Osteoblast (primary cell): ENCODE measurements at places on chromosomes 6 and 20.

GRCh38 chr20:23387118-23387443 is 25.1 kb downstream of the GZF1 start:
- no peaks in the 10 kb centered on the region for H3K27me3 ChIP-seq
- no peak overlapping the region for H3K4me3 ChIP-seq
- no peaks in the 10 kb centered on the region for H3K4me1 ChIP-seq
- no peak overlapping the region for H3K27ac ChIP-seq

- no peak overlapping the region for H3K4me3 ChIP-seq
- H3K36me3 ChIP-seq: no peaks in the 10 kb centered on the region
- DNase-seq: no peak
- no peak overlapping the region for H3K27ac ChIP-seq
- H3K4me1 ChIP-seq: no peaks in the 10 kb centered on the region
Measured at GRCh38 chr6:118963003-118963402, 28.0 kb upstream of the MCM9 start.

- H3K4me3 ChIP-seq: no peak overlapping the region
- H3K27me3 ChIP-seq: no peaks in the 10 kb centered on the region
- no peak for DNase-seq
- H3K4me1 ChIP-seq: peaks cover 76% of the 10 kb centered on the region
Measured at GRCh38 chr6:52536424-52536916, 40.4 kb downstream of the TRAM2 start.

- no peaks in the 10 kb centered on the region for H3K27me3 ChIP-seq
- H3K27ac ChIP-seq: peak overlapping the region; percentile 83
- H3K4me3 ChIP-seq: peak overlapping the region; percentile 77
- peaks cover 13% of the 10 kb centered on the region for H3K4me1 ChIP-seq
- DNase-seq: no peak
Measured at GRCh38 chr6:138772596-138773176, 883 bp upstream of the CCDC28A start.

DNA sequence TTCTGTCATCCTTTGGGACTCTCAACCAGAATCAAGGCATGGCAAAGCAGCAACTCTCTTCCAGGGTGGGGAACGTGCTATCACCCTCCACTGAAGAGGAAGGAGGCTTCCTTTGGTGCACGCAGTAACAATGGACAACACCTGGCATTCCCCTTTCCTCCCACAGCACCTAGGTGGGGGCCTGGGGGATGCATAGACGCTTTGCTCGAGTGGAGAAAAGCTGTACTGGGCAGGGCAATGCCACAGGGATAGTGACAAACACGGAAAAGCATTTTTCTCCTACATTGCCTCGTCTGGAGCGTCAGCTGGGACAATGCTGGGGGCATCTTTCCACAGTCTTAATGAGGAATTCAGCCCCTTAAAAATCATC is 82.9 kb downstream of the GMPR start:
- H3K4me1 ChIP-seq: peaks cover 69% of the 10 kb centered on the region
- DNase-seq: no peak
- no peaks in the 10 kb centered on the region for H3K36me3 ChIP-seq
- H3K27ac ChIP-seq: peak overlapping the region; percentile 98
- no peak overlapping the region for H3K4me3 ChIP-seq

DNA sequence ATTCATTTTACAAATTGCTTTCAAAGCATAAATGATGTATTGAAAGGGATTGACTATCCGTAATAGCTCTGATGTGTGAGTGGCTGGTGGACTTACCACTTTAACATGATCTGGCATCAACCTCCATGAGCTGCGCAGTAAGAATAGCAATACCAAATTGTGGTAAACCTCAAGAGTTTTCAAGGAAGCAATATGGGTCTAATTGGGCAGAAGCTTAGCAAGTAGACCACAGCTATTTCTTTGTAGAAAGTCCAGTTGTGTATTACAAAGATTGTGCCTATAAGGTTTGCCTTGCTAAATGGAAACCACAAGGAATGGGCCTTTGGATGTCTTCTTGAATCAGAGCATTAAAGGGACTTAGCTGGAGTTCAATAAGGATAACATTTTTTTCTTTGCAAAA is 736.6 kb downstream of the KIF16B start:
- H3K27me3 ChIP-seq: no peaks in the 10 kb centered on the region
- no peaks in the 10 kb centered on the region for H3K36me3 ChIP-seq
- DNase-seq: no peak

DNA sequence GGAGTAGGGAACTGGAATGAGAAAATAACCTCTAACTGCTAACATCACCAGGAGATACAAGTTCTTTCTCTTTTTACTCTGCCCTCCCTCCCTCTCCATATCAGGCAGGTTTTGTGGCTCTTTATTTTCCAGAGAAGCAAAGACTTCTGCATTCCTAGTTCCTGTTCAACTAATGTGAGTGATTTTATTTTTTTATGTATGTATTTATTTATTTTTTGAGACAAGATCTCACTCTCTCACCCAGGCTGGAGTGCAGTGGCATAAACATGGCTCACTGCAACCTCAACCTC is 6.0 kb upstream of the IER3 start:
- peak; percentile 69 for DNase-seq
- no peaks in the 10 kb centered on the region for H3K27me3 ChIP-seq
- H3K36me3 ChIP-seq: no peaks in the 10 kb centered on the region

DNA sequence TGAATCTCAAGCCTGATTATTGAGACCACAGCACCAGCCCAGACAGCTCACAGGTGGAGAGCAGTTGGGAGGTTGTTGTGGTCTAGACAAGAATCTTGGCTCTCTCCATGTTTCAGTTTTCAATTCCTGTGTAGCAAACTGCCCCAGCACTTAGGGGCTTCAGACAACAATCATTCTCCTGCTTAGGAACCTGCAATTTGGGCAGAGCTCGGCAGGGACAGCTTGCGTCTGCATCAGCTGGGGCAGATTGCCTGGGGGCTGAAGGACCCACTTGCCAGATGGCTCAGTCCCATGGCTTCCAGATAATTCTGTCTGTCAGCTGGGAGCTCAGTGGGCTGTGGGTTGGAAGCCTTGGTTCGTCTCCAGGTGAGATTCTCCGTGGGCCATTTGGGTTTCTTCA is 6.9 kb downstream of the TGM6 start:
- peaks cover 11% of the 10 kb centered on the region for H3K4me1 ChIP-seq
- no peaks in the 10 kb centered on the region for H3K27me3 ChIP-seq
- DNase-seq: no peak
- H3K4me3 ChIP-seq: no peak overlapping the region

DNA sequence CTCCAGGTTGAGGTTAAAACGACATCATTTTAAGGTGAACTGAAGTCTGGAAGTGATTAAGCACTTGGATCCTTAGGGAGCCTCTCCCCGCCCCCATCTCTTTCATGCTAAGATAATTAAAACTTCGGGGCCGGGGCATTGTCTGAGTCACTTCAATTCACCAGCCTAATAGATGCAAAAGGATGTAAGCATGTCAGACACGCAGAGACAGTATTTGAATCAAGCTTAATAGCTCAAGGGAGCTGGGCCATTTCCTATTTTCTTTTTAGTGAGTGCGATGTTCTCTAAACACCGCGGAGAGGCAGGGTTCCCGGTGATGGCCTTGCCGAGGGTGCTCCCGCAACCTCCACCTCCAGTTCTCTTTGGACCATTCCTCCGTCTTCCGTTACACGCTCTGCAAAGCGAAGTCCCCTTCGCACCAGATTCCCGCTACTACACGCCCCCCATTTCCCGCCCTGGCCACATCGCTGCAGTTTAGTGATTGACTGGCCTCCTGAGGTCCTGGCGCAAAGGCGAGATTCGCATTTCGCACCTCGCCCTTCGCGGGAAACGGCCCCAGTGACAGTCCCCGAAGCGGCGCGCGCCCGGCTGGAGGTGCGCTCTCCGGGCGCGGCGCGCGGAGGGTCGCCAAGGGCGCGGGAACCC is 516 bp upstream of the IRF4 start:
- H3K4me3 ChIP-seq: peak overlapping the region; percentile 25
- peaks cover 77% of the 10 kb centered on the region for H3K27me3 ChIP-seq
- no peaks in the 10 kb centered on the region for H3K36me3 ChIP-seq
- DNase-seq: peak; percentile 91

DNA sequence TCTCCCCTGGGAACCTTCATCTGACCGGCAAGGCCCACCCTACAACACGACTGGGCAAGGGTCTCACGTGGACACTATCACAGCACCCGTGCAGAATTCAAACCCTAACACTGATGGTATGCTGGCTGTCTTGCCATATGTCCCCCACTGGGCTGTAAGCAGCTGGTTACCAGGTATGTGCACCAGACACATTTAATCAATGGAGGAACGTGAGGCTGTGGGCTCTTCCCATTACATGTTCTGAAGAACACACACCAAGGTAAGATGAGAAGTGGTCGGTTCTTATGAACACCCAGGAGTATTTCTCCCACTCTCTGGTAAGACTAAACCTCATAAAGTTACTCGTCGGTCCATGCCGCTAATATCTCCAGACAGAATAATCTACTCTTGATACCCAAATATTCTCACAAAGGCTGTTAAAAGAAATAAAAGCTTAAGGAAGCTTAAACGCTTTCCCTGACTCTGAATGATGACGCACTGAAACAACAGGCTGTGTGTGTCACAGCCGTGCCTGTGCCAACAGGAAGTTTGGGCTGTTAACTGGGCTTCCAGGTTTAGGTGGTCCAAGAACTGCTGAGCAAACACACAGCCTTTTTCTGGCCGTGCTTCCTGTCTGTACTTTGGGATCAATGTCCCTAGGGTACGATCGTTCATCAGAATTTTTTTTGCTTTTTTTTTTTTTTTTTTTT is 75.3 kb downstream of the SLC23A2 start:
- no peaks in the 10 kb centered on the region for H3K27me3 ChIP-seq
- H3K4me3 ChIP-seq: peak overlapping the region; percentile 47
- DNase-seq: peak; percentile 97
- H3K27ac ChIP-seq: peak overlapping the region; percentile 76
- no peaks in the 10 kb centered on the region for H3K36me3 ChIP-seq

- H3K36me3 ChIP-seq: no peaks in the 10 kb centered on the region
- H3K4me3 ChIP-seq: no peak overlapping the region
- DNase-seq: no peak
- H3K27ac ChIP-seq: no peak overlapping the region
Measured at GRCh38 chr20:41032271-41032670, 3.6 kb downstream of the TOP1 start.

DNA sequence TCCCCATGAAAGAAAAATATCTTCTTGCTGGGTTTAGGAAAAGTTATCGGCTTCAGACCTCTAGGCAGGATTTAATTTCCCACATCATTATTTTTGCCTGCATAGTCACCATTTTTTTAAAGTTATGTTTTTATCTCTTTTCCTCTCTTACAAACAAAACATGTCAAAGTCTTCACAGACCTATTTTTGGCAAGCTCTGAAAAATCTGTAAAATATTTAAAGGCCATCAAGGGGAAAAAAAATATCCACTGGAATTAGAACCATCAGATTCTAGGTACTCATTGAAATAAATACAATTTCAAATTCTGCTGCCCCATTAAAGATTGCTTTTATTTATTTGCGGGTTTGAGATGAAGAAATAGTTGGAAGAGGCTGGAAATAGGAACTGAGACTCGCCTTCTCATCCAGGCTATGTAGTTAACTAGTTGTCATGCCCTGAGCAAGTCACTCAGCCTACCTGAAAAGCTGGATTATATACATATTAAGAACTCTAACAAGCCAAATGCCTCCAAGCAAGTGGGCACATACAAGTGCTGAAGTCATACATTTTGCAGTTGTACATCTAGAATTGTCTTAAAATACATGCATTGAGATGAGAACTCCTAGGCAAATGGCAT is 101.7 kb upstream of the SASH1 start:
- H3K4me1 ChIP-seq: peaks cover 27% of the 10 kb centered on the region
- H3K4me3 ChIP-seq: no peak overlapping the region
- no peaks in the 10 kb centered on the region for H3K27me3 ChIP-seq
- no peaks in the 10 kb centered on the region for H3K36me3 ChIP-seq
- DNase-seq: no peak

DNA sequence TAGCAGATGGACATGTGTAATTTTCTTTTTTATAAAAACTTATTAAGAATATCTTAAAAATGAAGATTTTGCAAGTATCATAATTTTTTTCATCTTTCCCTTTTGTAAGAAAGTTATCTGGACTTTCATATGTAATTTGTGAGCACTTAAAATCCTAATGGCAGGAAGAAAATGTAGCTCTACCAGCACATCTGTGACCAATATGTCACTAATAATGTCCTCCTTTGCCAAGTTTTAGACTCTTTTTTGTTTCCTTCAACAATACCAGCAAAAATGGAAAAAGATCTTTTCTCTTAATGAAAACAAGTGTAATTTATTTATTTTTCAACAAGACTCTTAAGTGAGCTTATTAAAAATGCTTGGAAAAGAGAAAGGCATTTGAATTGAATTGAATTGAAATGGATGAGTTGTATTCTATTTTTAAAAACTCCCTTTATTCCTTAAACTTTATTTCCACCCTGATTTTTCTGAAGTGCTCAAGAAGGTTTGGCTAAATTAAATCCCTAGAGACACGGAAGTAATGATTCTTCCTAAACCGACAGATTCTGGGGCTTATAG is 110.7 kb downstream of the KIF6 start:
- no peaks in the 10 kb centered on the region for H3K27me3 ChIP-seq
- no peaks in the 10 kb centered on the region for H3K36me3 ChIP-seq
- H3K27ac ChIP-seq: no peak overlapping the region
- DNase-seq: no peak
- H3K4me3 ChIP-seq: no peak overlapping the region

DNA sequence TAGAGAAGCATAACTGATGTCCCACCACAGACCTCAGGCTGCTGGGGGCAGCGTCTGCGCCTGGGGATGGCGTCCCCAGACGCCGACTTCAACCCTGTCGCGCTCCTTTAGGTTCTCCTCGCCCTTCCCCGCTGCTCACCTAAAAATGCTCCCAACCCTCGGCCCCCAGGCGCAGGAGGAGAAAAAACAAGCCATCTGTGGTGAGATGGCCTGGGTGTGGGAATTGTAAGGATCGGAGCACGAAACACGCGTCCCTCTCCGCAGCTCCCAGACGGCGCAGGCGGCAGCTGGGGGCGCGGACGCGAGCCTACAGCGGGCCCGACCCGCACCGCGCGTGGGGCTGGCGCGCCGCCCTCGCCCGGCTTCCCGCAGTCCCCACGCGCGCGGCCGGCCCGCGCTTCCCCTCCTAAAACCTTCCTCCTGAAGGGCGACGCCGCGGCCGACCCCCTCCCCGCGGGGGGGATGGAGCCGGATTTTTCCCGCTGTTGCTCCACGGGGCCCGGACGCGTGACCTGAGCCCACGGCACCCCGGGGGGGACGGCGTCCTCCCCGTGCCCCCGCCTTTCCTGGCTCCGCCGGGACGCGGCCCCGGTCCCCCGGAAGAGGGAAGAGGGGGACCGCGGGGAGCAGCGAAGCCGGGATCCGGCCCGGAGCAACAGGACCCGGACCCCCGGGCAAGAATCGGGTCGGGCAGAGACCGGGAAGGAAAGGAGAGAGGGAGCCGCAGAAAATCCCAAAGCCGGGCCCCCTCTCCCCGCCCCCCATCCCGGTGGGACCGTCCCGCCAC is 611 bp downstream of the EPB41L2 start:
- DNase-seq: peak; percentile 64
- H3K4me3 ChIP-seq: peak overlapping the region; percentile 83
- no peaks in the 10 kb centered on the region for H3K27me3 ChIP-seq
- H3K4me1 ChIP-seq: peaks cover 29% of the 10 kb centered on the region
- peak overlapping the region; percentile 86 for H3K27ac ChIP-seq

DNA sequence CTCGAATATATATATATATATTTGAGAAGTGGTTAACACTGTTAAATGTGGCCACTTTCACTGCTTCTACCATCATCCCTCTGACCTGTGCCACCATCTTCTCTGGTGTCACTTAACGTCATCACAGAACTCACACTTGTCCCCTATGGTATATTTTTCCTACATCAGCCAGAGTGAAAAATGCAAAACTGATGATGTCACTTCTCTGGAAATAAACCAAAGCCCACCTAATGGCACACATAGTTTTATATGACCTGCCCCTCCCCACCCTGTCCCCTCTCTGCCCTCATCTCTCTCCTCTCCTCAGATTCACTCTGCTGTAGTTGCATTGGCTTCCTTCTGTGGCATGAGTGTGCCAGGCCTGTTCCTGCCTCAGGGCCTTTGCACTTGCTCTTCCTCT is 63.9 kb upstream of the IFNGR1 start:
- no peaks in the 10 kb centered on the region for H3K36me3 ChIP-seq
- H3K27me3 ChIP-seq: no peaks in the 10 kb centered on the region
- peaks cover 2% of the 10 kb centered on the region for H3K4me1 ChIP-seq
- no peak overlapping the region for H3K27ac ChIP-seq
